ENCODE measurements at places on chromosomes 3 and 15. TPM values are rescaled to one million over a fixed set of nuclear protein-coding genes. Genes with fewer than 3 reads are reported as not detected.
A peak's percentile ranks its signal among the peaks of the same experiment; 100 is the strongest.

The ZNF502 gene
- 5.1 TPM for total RNA-seq

- H3K36me3 ChIP-seq: no peaks in the 10 kb centered on the region
- no peak overlapping the region for H3K4me3 ChIP-seq
- DNase-seq: no peak
- H3K27me3 ChIP-seq: peaks cover 99% of the 10 kb centered on the region
These were observed 2.0 kb upstream of the ST8SIA2 start for GRCh38 chr15:92391640-92392039.

GRCh38 chr15:80811781-80812315, 32.7 kb downstream of the CEMIP start:
- H3K4me3 ChIP-seq: no peak overlapping the region
- no peak overlapping the region for H3K27ac ChIP-seq
- no peak for DNase-seq
- H3K4me1 ChIP-seq: no peaks in the 10 kb centered on the region
- H3K27me3 ChIP-seq: no peaks in the 10 kb centered on the region

GRCh38 chr3:134974624-134975023, 179.6 kb downstream of the EPHB1 start:
- H3K27ac ChIP-seq: no peak overlapping the region
- no peaks in the 10 kb centered on the region for H3K4me1 ChIP-seq
- DNase-seq: no peak
- no peaks in the 10 kb centered on the region for H3K27me3 ChIP-seq

DNA sequence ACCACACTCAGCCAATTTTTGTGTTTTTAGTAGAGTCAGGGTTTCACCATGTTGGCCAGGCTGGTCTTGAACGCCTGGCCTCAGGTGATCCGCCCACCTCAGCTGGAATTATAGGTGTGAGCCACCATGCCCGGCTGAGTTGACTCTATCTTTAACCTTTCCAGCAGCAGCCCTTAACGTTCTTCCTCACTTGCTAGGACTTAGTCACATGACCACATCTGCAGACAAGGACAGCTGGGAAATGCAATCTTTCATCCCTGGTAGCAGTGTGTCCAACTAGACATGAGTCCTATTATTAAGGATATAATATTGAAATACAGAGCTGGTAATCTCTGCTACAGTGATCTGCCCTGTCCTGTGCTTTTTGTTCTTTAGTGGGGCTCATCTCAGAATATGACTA, 18.0 kb downstream of the LCMT2 start:
- H3K27me3 ChIP-seq: peaks cover 33% of the 10 kb centered on the region
- no peak overlapping the region for H3K27ac ChIP-seq
- no peaks in the 10 kb centered on the region for H3K4me1 ChIP-seq
- no peaks in the 10 kb centered on the region for H3K36me3 ChIP-seq

- H3K4me1 ChIP-seq: no peaks in the 10 kb centered on the region
- no peak overlapping the region for H3K4me3 ChIP-seq
- no peak overlapping the region for H3K27ac ChIP-seq
These were observed 256.4 kb downstream of the TLE3 start for GRCh38 chr15:69841113-69841828.

- no peak overlapping the region for H3K4me3 ChIP-seq
- H3K4me1 ChIP-seq: no peaks in the 10 kb centered on the region
- no peaks in the 10 kb centered on the region for H3K27me3 ChIP-seq
- DNase-seq: no peak
These were observed 184.0 kb downstream of the EBLN2 start for GRCh38 chr3:73245459-73245858.

- no peaks in the 10 kb centered on the region for H3K36me3 ChIP-seq
- H3K4me1 ChIP-seq: peaks cover 11% of the 10 kb centered on the region
- H3K4me3 ChIP-seq: no peak overlapping the region
- H3K27me3 ChIP-seq: no peaks in the 10 kb centered on the region
- H3K27ac ChIP-seq: no peak overlapping the region
- DNase-seq: peak; percentile 82
These were observed 266.4 kb upstream of the HES1 start for GRCh38 chr3:193869221-193870201.

DNA sequence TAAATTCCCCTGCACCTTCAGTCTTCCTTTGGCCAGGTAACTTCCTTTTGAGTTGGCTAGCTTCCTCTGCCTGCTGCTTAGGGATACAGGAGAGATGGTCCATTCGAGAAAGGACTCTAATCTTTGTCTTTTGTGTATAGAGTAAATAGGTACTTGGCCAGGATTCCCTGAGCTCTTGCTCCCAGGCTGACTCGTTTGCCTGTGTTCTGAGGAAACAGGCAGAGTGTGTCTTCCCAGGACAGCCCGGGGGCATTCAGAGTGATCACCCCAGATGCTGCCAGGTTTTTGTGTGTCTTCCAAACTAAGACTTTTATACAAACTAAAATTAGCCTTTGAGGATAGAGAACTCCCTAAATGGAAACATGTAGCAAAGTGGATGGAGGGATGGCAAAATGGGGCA, 39.5 kb downstream of the TMEM108 start:
- H3K27me3 ChIP-seq: no peaks in the 10 kb centered on the region
- no peaks in the 10 kb centered on the region for H3K4me1 ChIP-seq
- H3K4me3 ChIP-seq: no peak overlapping the region

GRCh38 chr15:23484870-23485269, 37.8 kb upstream of the GOLGA6L2 start:
- no peaks in the 10 kb centered on the region for H3K36me3 ChIP-seq
- DNase-seq: no peak
- H3K4me1 ChIP-seq: no peaks in the 10 kb centered on the region
- H3K27me3 ChIP-seq: no peaks in the 10 kb centered on the region
- H3K27ac ChIP-seq: no peak overlapping the region

- no peak overlapping the region for H3K27ac ChIP-seq
- H3K4me1 ChIP-seq: no peaks in the 10 kb centered on the region
- no peaks in the 10 kb centered on the region for H3K27me3 ChIP-seq
- DNase-seq: no peak
- no peak overlapping the region for H3K4me3 ChIP-seq
These were observed 10.7 kb upstream of the TRPM7 start for GRCh38 chr15:50697109-50697797.

The OR5K2 gene
- not detected for total RNA-seq

- no peaks in the 10 kb centered on the region for H3K36me3 ChIP-seq
- DNase-seq: no peak
- H3K27me3 ChIP-seq: no peaks in the 10 kb centered on the region
- H3K4me1 ChIP-seq: no peaks in the 10 kb centered on the region
These were observed 61.7 kb upstream of the GLCE start for GRCh38 chr15:69098771-69099170.

DNA sequence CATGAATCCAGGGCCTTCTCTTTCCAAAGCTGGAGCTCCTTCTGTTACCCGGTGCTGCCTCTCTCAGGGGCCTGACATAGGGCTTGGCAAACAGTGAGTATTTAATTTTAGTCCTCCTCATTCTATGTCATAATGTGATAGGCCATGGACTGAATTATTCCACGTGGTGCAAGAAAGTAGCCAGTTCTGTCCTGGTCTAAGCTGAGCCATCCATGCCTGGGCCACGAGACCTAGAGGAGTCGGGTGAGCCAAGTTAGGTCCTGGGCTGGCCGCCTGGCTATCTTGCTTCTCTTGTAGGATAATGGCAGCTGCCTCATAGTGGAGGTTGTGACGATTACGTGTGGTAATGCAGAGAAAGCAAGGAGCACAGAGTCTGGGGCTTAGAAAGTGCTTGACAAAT, 170.6 kb downstream of the FAM43A start:
- no peak overlapping the region for H3K27ac ChIP-seq
- no peak for DNase-seq
- H3K4me1 ChIP-seq: peaks cover 19% of the 10 kb centered on the region
- H3K36me3 ChIP-seq: no peaks in the 10 kb centered on the region
- no peak overlapping the region for H3K4me3 ChIP-seq
- no peaks in the 10 kb centered on the region for H3K27me3 ChIP-seq

- H3K4me1 ChIP-seq: peaks cover 23% of the 10 kb centered on the region
- no peaks in the 10 kb centered on the region for H3K27me3 ChIP-seq
- DNase-seq: no peak
- peak overlapping the region; percentile 50 for H3K4me3 ChIP-seq
- peak overlapping the region; percentile 68 for H3K27ac ChIP-seq
- no peaks in the 10 kb centered on the region for H3K36me3 ChIP-seq
These were observed 59.4 kb downstream of the CLASP2 start for GRCh38 chr3:33658621-33658990.

GRCh38 chr3:190366133-190366532, 21.8 kb upstream of the CLDN16 start:
- H3K27me3 ChIP-seq: no peaks in the 10 kb centered on the region
- DNase-seq: no peak
- H3K4me1 ChIP-seq: no peaks in the 10 kb centered on the region
- H3K36me3 ChIP-seq: no peaks in the 10 kb centered on the region

GRCh38 chr15:57640930-57641682, 49.4 kb downstream of the MYZAP start:
- H3K4me3 ChIP-seq: no peak overlapping the region
- H3K27me3 ChIP-seq: no peaks in the 10 kb centered on the region
- no peaks in the 10 kb centered on the region for H3K4me1 ChIP-seq

The GAP43 gene
- total RNA-seq: not detected
